ENCODE measurements at places on chromosomes 2 and 18.

DNA sequence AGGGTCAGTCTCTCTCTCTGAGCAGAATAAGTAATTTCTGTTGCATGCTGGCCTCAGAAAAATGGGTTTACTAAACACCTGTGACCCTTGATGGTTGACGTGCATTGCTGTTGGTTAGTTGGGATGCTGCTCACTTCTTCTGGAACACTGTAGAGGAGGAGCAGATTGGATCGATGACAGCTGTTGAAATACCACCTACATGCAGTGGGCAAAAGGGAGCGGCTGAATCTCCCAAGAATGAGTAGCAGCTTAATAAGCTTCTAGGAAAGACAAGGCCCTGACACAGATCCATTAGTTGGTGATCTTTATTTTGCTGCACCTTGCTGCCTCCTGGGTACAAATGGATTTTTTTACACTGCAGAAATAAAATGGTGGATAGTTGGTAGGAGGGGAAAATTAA is 43.2 kb downstream of the KDM3A start:
- DNase-seq, result no peak

DNA sequence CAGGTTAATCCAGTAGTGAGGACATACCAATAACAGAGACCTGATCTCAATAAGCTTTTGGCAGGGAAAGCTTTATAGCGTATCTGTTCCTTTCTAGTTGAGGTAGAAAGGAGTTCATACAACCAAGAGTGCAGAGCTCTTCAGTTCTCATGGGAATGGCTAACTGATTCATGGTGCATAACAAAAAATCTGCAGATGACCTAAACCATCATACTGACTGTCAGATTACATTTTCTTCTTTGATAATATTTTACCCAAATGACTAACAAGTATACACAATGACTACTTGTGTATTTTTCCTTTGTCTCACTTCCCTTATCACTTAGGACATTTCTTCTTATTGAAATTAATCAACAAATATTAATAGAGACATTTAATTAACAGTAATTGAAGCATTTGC is 140.0 kb upstream of the SERTAD2 start:
- no peak for DNase-seq

DNA sequence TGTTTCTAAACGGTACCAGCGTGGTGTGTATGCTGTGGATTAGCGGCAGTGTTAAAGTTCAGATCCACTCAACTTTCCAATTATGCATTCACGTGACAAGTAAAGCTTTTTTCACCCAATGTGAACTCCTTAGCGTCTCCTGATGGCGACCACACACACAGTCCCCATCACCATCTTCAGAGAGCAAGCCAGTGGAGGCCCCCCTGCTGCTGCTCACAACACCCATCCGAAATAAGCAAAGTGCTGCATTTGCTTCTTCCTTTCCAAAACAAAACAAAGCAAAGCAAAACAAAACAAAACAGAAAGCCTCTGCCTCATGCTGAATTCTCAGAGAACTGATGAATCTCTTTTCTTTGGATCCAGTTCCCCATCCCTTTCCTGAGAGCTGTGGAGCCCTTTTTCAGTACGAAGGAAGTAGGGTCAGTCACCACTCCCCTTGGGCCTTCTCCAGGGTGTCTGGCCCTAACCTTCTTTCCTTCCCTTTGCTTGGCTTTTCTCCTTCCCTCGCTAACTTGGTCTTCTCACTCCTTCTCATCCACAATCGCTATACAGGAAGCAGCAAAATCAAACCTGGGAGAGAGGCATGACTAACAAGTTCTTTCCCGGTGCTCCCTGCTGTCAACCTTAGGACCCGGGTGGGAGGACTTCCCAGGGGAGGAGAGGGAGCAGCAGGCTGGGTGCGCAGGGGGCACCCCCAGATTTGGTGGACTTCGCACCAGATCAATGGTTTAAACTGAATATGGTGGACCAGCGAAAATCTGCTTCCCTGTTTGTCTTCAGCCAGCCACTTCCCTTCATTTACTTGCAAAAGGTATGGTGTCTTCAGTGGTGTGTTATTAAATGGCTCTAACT is 56.0 kb downstream of the NRP2 start:
- DNase-seq, result no peak

- peak; percentile 74 for DNase-seq
These were observed 28.4 kb downstream of the HK2 start for GRCh38 chr2:74862020-74862964.

DNA sequence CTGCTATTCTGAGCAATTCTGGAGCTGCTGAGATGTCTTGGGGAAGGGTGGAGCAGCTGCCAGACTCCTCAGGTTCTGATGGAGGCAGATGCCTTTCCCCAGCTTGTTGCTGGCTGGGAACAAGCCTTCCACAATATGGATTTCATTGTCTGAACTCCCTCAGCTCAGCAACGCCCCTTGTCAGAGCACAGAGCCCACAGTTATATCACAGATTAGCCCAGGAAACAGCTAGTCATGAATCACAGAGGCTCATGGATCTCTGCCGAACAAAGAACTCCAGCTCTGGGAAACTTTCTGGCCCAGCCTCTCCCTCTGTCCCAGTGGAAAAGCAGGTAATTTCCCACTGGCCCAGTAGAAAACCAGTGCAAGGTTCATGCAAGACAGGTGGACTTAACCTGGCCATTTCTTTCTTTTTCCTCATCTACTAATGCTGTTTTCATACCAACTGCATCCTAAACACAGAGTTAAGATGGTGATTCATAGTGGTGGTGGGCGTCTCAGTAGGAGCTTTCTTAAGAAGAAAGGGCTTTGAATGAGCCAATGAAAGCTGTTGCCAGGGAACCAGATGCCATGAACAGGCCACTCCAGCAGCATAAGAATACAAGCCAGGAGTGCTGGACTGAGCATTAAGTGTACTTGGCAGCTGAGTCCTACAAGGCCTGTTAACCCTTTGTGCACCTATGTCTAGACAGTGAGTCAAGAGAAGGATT is 8.7 kb upstream of the KIAA2012 start:
- DNase-seq, result no peak

- no peak for DNase-seq
These were observed 74.3 kb downstream of the BIN1 start for GRCh38 chr2:127032621-127033020.

DNA sequence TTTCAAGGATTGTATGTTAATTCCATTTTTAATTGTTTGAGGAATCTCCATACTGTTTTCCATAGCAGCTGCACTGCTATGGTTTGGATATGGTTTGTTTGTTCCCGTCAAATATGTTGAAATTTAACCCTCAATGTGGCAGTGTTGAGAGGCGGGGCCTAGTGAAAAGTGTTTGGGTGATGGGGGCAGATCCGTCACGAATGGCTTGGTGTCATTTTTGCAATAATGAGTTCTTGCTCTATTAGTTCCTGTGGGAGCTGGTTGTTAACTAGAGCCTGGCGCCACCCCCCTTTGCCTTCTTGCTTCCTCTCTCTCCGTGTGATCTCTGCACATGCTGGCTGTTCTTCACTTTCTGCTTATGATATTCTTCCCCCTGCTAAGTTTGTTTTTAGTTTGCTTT is 71.4 kb upstream of the LDLRAD4 start:
- DNase-seq, result no peak

GRCh38 chr2:172884336-172884735 is 148.7 kb downstream of the RAPGEF4 start:
- DNase-seq, result no peak

Measured in SK-N-DZ (cell line).